ENCODE measurements at places on chromosomes 3 and 15.
A peak's percentile ranks its signal among the peaks of the same experiment; 100 is the strongest.

DNA sequence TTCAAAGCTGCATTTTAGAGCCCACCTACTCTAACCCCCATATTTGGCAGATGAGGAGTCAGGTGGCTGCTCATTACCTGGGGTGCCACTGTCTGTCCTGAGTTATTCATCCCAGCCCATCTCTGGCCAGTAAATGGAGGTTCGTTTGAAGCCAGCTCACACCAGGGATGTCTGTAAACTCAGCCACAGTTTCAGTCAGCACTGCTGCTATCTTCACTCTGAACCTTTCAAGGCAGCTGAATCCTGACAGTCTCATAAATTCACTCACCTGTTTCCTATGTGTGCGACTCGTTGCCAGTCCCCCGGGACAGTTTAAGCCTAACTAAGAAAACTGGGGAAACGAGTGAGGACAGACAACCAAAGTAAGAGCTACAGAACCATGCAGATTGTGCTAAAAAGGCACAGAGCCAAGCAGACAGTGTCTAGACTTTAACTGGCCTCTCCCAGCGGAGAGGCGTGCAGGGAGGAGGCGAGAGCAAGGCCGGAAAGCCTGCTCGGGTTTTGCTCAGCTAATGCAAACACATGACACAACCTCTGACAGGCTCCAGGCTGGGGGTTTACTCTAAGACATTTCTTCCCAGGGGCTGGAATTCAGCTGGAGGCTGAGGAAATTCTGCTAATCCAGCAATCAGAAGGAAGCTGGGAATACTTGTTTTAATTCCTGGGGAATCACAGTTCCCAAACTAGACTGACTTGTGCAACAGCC, 12.0 kb downstream of the FSTL1 start:
- H3K4me1 ChIP-seq: no peaks in the 10 kb centered on the region
- H3K27ac ChIP-seq: no peak overlapping the region
- DNase-seq: no peak
- no peak overlapping the region for H3K4me3 ChIP-seq

GRCh38 chr15:74710319-74711094, 14.7 kb upstream of the EDC3 start:
- peaks cover 6% of the 10 kb centered on the region for H3K36me3 ChIP-seq
- no peaks in the 10 kb centered on the region for H3K27me3 ChIP-seq
- peak overlapping the region; percentile 77 for H3K4me3 ChIP-seq
- peaks cover 18% of the 10 kb centered on the region for H3K4me1 ChIP-seq
- H3K27ac ChIP-seq: peak overlapping the region; percentile 74

DNA sequence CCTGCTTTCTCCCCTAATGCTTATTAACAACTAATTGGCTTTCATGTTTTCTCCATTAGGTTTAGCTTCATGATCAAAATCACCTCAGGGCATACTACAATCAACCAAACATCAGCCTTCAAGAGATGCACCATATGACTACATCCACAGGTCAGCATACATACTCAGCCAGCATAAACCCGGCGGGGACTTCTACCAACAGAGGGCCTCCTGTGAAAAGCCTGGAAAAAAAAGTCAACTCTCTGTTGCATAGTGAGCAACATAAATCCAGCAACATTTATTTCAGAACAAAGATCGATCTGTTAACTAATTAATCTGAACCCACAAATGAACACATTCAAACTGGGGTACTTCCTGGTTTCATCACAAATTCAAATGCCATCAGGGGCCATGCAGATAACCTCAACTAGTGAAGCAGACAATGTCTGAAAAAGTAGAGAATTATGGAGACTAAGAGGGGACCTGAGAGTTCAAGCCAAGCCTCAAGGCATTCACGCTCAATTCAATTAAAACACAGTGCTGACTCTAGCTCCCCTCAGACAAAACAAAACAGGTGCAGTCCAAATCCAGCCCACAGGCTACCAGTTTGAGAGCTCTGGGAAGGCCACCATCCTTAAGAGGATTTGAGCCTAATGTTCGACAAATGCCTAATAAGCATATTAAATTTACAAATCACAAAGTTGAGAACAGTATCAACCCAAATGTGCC, 124.5 kb downstream of the MAGI1 start:
- H3K4me1 ChIP-seq: no peaks in the 10 kb centered on the region
- no peak for DNase-seq
- no peaks in the 10 kb centered on the region for H3K36me3 ChIP-seq

GRCh38 chr3:8938021-8938420, 25.3 kb downstream of the RAD18 start:
- H3K4me1 ChIP-seq: no peaks in the 10 kb centered on the region
- peaks cover 37% of the 10 kb centered on the region for H3K36me3 ChIP-seq
- H3K27me3 ChIP-seq: no peaks in the 10 kb centered on the region
- H3K27ac ChIP-seq: no peak overlapping the region
- H3K4me3 ChIP-seq: no peak overlapping the region
- no peak for DNase-seq

DNA sequence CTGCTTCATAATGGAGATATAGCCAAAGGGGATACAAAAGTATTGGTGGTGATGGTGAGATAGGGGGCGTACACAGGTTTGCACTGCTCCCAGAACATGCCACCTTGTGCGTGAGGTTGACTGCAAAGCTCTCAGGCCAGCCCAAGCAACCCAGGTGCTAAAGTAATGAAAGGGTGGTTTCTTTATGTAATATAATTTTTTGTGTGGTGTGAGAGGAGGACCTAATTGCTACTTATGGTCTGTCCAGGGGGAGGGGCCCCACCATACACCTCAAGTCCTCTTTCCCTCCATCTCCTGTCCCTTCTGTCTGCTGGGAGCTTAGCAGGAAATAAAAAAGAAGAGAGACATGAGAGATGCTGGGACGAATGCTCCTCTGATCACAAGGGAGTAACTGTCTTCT, 53.8 kb downstream of the STARD5 start:
- peaks cover 5% of the 10 kb centered on the region for H3K27me3 ChIP-seq
- DNase-seq: no peak
- no peak overlapping the region for H3K4me3 ChIP-seq
- H3K36me3 ChIP-seq: no peaks in the 10 kb centered on the region

DNA sequence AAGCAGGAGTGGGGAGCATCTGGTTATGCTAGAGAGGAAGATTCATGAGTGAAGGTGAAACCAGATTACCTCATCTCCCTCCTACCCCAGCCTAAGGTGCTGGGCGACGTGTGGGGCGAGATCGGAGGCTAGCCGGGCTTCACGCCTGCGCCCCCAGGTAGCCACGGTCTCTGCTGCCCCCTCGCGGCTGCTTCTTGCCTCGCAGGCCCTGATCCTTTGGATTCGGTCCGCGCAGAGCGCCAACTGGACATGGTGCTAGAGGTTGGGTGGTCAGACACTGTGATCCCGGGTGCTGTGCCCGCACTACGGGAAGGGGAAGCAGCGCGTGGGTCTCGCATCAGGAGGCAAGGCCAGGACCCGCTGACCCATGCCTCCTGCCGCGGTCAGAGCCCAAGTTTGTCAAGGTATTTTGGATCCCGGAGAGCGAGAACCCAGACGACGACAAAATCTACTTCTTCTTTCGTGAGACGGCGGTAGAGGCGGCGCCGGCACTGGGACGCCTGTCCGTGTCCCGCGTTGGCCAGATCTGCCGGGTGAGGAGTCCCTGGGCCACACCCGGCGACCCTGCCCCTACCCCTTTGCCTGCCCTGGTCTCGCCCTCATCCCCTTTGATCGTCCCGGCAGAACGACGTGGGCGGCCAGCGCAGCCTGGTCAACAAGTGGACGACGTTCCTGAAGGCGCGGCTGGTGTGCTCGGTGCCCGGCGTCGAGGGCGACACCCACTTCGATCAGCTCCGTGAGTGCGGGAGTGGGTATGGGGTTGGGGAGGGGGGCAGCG, 4.2 kb downstream of the SEMA3B start:
- H3K27ac ChIP-seq: no peak overlapping the region
- no peaks in the 10 kb centered on the region for H3K36me3 ChIP-seq
- peak; percentile 90 for DNase-seq
- H3K4me1 ChIP-seq: peaks cover 22% of the 10 kb centered on the region
- H3K4me3 ChIP-seq: peak overlapping the region; percentile 82

- no peaks in the 10 kb centered on the region for H3K36me3 ChIP-seq
- H3K4me1 ChIP-seq: peaks cover 23% of the 10 kb centered on the region
- peak; percentile 76 for DNase-seq
- peaks cover 33% of the 10 kb centered on the region for H3K27me3 ChIP-seq
- peak overlapping the region; percentile 53 for H3K4me3 ChIP-seq
These were observed 64.9 kb upstream of the POLG start for GRCh38 chr15:89399238-89400115.

DNA sequence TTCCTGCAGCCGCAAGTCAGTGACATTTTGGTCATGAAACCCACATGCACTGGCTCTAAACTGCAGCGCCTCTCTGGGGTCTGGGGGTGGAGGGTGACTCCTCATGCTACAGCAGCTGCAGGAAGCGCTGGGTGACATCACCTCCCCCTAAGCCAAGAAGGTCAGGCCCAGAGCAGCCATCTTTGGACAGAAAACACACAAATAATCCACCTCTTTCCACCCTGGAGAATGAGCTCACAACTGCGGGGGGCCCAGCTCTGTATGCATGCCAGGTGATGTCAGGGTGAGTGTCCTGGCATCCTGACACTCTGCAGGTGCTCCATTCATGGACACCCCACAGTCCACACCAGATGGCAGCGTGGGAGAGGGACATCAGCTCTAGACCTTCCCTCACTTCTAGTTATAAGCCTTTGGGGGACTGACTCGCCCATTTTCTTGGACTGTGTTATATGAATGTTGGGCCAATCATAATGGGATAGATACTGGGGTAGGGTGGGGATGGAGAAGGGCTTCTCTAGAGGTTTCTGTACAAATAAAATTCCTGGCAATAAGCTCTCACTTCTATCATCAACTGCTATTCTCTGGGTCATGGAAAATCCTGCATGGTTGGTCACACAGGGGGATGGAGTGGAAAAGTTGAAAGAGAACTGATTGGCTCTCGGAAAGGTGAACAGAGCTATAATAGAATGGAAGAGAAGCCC, 70.7 kb upstream of the THBS1 start:
- H3K4me1 ChIP-seq: no peaks in the 10 kb centered on the region
- H3K27ac ChIP-seq: no peak overlapping the region
- no peak for DNase-seq

DNA sequence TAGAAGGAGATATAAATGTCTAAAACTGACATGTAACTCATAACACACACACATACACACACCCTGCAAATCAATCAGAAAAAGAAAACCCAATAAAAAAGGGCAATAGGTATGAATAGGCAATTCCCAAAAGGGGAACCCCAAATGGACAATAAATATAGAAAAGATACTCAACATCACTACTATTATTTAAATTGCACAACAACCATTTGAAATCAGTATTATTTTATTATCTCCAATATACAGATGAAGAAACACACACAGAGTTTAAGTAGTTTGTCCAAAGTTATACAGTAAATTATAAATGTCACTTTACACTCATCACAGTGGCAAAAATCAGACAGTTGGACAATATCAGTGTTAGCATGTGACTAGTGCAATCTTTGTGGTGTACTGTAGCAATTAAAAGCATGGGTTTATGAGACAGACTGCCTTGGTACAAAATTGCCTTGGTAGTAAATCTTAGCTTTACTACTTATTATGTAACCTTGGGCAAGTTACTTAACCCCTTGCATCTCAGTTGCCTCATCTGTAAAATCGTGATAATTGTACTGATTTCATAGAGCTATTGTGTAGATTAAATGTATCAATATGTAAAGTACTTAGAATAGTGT, 3.4 kb upstream of the FSTL1 start:
- no peak overlapping the region for H3K27ac ChIP-seq
- no peak for DNase-seq
- H3K4me3 ChIP-seq: no peak overlapping the region

GRCh38 chr3:86645756-86646155, 345.2 kb downstream of the VGLL3 start:
- H3K4me3 ChIP-seq: no peak overlapping the region
- no peaks in the 10 kb centered on the region for H3K4me1 ChIP-seq
- DNase-seq: no peak
- H3K27me3 ChIP-seq: no peaks in the 10 kb centered on the region

DNA sequence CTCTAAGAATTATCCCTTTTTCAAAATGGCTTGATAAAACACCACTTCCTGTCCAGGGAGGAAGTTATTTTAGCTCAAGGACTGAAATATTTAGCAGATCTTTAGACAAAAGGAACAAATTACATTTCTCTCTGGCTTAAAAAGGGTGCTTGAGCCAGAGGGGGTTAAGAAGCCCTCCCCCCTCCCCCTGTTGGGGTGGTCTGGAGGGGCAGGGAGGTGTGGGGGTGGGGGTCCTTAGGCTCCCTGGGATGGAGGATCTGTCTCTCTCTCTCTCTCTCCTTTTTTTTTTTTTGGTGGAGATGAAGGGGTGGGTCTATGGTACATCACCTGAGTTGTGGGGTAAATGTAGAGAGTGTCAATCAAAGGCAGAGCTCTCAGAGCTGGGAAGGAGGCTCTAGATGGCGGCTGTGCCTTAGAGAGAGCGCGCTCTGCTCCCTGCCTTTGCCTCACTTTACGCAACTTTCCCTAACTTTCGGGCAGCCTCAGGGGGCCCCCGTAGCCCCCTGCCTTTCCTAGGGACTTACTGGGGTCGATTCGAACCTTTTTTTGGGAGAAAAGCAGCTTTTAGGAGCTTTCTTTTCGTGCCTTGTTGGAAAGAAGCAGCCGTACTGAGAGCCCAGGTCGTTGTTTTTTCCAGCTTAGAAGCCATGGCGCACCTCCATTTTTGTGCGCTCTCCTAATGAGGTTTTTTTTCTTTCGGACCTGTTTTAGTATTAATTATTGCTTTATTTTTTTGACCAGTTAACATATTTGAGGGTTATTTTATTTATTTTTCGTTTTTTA, at the start of gene CHD2:
Gene CHD2 (plus strand): TSS at position 377 of the 783 bp plus-strand sequence. CDS start 914 bp downstream, outside the sequence.
- DNase-seq: peak; percentile 72
- peak within 1 kb of the TSS; percentile 96 for H3K4me3 ChIP-seq

DNA sequence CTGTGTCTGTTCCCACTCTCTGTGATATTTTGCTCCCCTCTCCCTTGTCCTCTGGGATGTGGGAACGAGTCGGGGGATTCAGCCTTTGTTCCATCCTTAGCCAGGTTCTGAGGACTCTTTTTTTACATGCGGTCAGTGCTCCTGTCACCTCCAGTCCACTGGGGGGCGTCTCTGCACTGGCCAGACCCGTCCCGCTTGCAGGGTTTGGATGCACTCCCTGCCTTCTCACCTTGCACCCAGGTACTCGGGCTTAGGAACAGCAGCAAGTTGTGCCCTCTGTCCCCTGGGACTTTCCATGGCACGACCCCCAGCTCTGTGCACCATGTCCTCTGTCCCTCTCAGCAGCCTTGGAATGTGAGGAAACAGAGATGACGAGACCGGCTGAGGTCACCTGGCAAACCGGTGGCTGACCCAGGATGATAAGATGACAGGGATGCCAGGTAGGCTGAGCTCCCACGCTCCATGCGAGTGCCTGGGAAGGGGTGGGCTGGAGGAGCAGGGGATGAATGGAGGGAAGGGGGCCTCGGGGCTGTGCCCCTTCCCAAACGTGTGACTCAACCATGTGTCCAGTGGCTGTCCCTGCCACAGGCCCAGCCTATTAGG, 27.3 kb upstream of the FGD5 start:
- no peak overlapping the region for H3K27ac ChIP-seq
- H3K27me3 ChIP-seq: peaks cover 11% of the 10 kb centered on the region
- H3K4me3 ChIP-seq: no peak overlapping the region
- no peaks in the 10 kb centered on the region for H3K36me3 ChIP-seq

GRCh38 chr3:13010780-13011572, 62.3 kb downstream of the IQSEC1 start:
- H3K27ac ChIP-seq: peak overlapping the region; percentile 98
- peaks cover 66% of the 10 kb centered on the region for H3K4me1 ChIP-seq
- peaks cover 4% of the 10 kb centered on the region for H3K36me3 ChIP-seq
- DNase-seq: peak; percentile 49
- H3K27me3 ChIP-seq: no peaks in the 10 kb centered on the region

- no peak overlapping the region for H3K27ac ChIP-seq
- H3K4me3 ChIP-seq: peak overlapping the region; percentile 6
- no peaks in the 10 kb centered on the region for H3K36me3 ChIP-seq
- peak; percentile 44 for DNase-seq
These were observed 243.6 kb upstream of the ICE2 start for GRCh38 chr15:60722328-60723112.

- no peak overlapping the region for H3K27ac ChIP-seq
- no peak overlapping the region for H3K4me3 ChIP-seq
- no peak for DNase-seq
These were observed 767.7 kb upstream of the CFAP20DC start for GRCh38 chr3:59817511-59817910.
